ENCODE measurements at places on chromosomes 1 and 21.

GRCh38 chr1:25343872-25344271, 5.7 kb downstream of the TMEM50A start:
- DNase-seq, result no peak

DNA sequence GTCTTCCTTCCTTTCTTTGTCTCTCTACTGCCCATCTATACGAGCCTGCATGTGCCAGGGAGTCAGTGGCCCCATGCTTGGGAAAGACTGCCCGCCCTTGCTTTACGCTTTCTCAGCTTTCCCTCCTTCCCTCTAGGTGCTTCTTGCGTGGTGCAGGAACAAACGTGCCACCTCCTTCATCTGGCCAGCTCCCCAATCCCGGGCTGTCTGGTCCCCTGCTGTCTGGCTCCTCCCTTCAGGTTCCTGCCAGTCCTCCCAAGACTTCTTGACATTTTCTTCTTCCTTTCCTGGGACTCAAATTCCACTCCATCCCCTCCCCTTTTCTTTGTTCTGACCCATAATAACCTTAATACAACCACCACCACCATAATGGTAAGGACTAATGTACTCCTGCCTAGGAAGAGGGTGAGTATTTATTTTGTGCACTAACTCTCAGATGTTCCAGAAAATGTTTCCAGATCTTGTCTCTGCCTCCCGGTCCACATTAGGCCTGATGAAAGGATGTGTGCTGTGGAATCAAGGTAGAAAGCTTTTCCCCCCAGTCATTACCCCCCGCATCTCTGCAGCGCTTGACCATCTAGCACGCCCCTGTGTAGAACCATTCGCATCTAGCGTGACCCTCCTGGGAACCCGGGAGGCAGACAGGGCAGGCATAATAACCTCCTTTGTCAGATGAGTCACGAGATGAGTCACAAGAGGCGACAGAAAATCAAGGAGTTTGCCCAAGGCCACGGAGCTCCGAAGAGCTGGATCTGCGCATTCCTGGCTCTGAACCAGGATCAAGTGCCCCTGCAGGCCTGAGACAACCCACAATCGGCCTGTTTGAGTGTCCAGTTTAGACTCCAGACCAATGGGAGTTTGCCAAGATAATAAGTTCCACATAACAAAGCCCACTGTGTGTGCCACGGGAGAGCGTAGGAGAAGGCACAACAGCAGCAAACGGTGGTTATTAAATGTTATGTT, 60.1 kb upstream of the NEK2 start:
- DNase-seq, result no peak

GRCh38 chr1:57157818-57158603, 192.2 kb upstream of the C8B start:
- no peak for DNase-seq

- DNase-seq, result no peak
Measured at GRCh38 chr1:236181059-236181458, 38.7 kb downstream of the GPR137B start.

- peak; percentile 20 for DNase-seq
Measured at GRCh38 chr1:64686828-64687724, 57.8 kb upstream of the RAVER2 start.

GRCh38 chr1:222930070-222930469, 115.2 kb downstream of the DISP1 start:
- no peak for DNase-seq

- DNase-seq, result no peak
Measured at GRCh38 chr1:214312530-214313051, 31.6 kb downstream of the SMYD2 start.

GRCh38 chr1:6168947-6169586, 11.1 kb downstream of the CHD5 start:
- no peak for DNase-seq

DNA sequence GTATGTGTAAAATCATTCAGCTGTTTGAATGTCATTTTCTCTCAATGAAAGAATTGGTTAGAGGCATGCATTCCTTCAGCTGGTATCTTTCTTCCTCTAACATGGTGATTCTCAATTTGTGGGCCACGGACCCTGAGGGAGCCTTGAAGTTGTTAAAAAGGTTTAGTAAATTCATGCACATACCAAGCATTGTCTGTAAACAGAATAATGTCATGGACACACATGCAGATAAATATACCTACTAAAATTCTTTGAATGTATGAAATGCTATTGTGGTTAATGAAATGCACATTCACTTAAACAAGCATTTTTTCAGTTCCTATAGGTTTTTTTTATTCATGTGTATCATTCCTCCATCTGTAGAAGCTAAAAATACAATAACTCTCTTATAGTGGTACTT, 65.4 kb downstream of the PBX1 start:
- no peak for DNase-seq

DNA sequence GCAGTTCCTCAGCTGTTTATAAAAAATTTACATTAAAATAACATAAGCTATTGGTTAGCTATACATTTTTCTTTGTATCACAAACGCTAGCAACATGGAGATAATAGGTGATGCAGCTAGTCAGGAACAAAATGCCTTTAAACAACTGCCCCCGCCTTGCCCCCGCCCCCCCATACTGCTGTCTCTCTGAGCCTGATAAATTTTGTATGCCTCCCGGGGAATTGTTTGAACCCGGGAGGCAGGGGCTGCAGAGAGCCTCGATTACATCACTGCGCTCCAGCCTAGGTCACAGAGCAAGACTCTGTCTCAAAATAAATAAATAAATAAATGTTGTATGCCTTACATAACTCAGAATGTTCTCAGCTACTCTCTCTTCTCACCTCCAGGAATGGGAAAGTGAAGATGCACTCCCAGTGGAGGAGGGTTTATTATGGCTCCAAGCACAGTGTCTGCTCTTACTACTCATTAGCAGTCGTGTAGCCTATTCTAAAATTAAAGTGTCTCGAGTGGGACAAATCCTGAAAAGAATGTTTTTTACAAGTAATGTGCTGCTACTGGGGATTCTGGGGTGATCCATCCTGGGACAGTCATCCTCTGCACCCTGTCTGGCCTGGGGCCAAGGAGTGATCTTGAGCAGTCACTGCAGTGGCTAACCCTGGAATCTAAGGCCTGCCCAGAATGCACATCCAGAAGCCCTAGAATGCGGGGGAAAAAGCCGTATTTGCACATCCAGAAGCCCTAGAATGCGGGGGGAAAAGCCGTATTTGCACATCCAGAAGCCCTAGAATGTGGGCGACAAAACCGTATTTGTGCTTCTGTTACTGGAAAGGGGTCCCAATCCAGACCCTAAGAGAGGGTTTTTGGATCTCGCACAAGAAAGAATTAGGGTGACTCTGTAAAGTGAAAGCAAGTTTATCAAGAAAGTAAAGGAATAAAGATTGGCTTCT, 39.4 kb upstream of the ZNF496 start:
- no peak for DNase-seq

DNA sequence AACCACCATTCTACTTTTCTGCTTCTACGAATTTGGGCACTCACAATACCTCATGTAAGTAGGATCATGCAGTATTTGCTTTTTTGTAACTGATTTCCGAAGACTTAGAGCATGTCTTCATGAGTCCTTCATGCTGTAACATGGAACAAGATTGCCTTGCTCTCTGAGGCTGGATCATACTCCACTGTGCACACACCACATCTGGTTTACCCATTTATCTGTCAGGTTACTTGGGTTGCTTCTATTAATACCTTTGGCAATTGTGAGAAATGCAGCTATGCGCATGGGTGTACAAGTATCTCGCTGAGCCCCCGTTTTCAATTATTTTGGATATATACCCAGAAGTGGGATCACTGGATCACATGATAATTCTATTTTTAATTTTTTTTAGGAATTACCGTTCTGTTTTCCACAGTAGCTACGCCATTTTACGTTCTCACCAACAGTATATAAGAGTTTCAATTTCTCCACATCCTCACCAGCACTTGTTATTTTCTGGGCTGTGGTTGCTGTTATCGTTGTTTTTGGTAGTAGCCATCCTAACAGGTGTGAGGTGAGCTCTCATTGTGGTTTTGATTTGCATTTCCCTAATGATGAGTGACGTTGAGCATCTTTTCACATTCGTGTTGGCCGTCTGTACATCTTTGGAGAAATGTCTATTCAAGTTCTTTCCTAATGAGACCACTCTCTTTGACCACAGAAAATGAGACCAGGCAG, 10.7 kb upstream of the SLC2A5 start:
- no peak for DNase-seq

GRCh38 chr21:35303085-35303484, 254.0 kb upstream of the RUNX1 start:
- DNase-seq, result no peak

DNA sequence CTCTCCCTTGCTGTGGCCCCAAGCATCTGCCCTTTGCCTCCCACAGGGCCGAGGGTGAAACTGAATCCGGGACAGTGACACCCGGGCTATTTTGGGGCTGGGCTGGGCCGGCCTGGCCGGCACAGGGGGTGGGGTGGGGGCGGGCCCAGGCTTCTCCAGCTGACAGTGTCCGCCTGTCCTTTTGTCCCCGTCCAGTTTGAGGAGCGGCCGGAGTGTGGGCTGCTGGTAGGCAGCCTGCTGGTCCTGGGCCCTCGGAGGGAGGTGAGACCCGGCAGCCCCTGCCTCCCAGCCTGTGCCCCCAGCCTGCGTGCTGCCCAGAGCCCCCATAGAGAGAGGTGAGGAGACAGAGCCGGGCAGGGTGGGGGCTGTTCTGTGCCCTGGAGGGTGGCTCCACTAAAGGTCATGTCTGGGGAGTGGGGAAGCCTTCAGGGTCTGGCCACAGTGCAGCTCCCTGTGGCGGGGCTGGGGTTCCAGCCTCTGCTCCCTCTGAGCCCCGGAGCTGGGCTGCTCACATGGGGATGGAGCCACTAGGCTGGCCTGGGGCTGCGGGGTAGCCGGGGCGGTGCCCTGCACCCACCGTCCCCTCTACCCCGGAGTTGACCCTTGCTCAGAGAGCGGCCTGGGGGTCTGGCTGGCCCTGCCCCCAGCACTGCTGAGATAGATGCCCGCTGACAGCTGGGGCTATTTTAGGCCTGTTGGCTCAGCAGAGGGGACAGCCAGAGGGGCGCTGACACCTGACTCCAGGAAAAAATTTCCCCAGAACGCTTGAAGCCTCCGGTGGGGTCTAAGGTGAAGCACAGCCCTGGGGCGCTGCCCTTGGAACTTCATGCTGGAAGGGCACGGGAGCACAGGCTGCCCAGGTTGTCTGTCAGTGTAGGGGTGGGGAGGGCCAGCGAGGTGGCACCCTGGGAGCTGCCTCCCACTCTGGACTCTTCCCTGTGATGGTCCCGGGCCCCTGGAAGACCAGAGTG, at the start of gene OBSCN:
Gene OBSCN, plus strand, starts transcription at position 194 of the 971 bp plus-strand sequence. CDS start 3,740 bp downstream, outside the sequence.
- no peak for DNase-seq

DNA sequence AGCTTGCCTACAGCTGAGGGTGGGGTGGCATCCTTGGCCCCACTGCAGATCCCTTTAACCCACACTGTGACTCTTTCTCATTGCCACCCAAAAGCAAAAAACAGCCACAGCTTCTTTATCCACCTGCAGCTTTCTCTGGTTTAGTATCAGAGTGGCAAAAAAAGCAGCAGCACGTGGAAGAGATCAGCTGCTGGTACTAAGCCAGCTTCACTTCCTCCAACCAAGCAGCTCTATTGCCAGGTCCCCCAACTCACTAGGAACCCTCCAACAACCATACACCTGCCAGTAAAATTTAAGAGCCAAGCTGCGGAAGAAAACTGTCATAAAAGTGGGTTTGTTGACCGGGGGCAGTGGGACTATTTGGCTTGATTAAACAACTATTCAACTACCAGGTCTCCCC, 66.4 kb downstream of the KDM1A start:
- DNase-seq, result no peak

DNA sequence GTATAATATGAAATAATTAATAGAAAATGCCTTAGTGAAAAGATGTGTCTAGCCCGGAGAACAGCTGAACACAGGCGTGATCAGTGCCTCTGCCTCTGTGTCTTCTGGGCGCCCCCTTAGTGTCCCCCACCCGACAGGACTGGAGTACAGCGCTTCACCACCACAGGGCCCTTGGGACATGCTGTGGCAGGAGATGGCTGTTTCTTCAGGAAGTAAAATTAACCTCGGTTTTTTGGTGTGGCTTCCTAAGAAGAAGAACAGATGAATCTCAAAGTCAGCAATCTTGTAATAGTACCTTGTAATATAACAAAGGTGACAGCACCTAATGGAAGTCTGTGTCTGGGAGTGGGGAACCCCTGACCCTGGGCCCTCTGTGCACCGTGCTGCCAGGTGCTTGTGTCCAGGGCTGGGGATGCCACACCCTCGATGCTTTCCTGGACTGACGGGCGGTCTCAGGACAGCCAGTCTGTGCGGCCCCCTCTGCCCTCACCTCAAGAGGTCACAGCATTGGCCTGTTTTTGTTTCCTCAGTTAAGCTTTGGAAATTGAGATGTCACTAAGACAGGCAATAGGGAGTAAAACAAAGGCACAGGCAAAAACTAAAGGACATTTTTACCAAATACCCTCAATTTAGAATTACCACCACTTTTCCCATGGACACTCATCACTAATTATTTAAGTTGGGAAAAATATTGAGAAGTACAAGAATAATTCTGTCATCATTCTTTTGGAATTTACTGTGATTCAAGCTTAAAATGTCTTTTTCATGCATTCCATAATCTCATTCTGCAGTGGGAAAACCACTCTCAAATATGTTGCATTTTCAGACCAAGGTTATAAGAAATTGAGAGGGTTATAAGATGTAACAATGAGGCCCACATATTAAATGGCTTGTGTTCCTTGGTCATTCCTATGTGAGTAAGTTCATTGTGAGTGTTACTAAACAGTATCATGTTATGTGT, 79.3 kb downstream of the ADARB1 start:
- no peak for DNase-seq

GRCh38 chr1:168104535-168104934, 32.2 kb downstream of the GPR161 start:
- no peak for DNase-seq

- peak; percentile 53 for DNase-seq
Measured at GRCh38 chr1:2611031-2611501, 21.8 kb downstream of the MMEL1 start.

GRCh38 chr1:81654657-81655056, 146.1 kb upstream of the ADGRL2 start:
- DNase-seq, result no peak

DNA sequence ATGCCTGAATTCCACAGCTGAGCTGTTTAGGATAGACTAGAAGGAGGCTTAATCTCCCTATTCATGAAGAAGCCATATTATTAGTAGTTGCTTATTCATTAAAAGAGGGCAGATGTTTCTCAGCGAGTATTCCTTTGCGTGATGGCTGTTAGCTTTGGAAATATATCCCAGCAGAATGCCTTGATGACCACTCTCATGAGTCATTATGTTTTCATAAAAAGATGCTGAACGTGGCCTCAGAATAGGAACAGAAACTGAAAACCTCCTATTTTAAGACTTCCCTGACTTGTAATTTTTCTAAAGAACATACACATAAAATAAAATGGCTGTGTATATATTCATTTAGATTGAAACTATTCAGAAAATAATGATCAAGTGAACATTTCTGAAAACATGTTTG, 9.6 kb upstream of the PLA2G4A start:
- DNase-seq, result no peak

DNA sequence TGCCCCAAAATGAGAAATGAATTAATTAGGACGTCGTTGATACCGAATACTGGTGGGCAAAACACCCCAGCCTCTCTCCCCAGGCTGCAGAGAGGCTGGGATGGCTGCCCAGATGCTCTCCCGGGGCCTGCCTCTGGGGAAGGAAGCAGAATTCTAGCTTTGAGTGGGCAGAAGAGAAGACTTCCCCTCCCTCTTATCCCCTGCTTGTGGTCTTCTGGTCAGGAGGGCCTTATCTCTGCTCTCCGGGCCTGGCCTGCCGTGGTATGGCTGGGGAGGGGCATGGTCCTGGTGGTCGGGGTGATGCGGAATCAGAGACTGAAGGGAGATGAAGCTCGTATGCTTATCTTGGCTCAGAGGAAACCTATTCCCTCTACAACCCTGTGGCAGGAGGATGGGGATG, 9.8 kb upstream of the CSF3R start:
- DNase-seq, result no peak
